ENCODE measurements at places on chromosomes 7 and 10. TPM values are rescaled to one million over a fixed set of nuclear protein-coding genes. Genes with fewer than 3 reads are reported as not detected.

Gene KLF14
- total RNA-seq, result not detected

DNA sequence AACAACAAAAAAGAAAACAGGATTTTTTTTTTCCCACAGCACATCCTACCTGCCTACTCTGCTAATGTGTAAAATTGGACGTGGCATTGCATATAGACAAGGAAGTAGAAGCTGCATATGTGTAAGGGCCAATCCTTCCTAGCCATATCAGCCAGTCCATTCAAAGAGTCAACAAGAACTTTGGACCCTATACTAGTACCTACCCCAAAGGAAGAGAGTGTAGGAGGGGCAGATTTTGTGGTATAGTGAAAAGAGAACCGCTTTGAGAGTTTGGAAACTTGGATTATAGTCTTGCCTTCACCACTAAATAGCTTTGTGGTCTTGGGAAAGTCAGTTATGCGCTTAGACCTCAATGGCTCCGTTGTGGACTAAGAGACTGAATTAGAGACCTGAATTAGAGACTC, 12.1 kb upstream of the MCU start:
- no peak for DNase-seq

GRCh38 chr7:12456506-12456905, 52.8 kb upstream of the VWDE start:
- no peak for DNase-seq

Gene KNDC1
- total RNA-seq, result not detected

DNA sequence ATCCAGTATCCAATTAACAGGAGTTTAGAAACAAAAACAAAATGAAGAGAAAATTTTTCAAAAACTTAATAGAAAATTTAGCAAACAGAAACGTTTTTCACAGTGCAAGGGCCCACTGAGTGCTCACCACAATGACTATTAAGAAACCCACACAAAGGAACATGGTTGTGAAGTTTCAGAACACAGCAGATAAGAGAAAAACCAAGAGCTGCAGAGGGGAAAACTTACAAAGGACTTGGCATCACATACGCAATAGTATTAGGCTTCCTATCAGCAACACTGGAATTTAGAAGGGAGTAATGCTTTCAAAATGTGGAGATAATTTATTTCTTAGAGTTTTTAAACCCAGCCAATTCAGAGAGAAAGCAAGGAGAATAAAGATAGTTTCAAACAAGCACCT, 1.7 kb upstream of the C7orf25 start:
- DNase-seq, result no peak

DNA sequence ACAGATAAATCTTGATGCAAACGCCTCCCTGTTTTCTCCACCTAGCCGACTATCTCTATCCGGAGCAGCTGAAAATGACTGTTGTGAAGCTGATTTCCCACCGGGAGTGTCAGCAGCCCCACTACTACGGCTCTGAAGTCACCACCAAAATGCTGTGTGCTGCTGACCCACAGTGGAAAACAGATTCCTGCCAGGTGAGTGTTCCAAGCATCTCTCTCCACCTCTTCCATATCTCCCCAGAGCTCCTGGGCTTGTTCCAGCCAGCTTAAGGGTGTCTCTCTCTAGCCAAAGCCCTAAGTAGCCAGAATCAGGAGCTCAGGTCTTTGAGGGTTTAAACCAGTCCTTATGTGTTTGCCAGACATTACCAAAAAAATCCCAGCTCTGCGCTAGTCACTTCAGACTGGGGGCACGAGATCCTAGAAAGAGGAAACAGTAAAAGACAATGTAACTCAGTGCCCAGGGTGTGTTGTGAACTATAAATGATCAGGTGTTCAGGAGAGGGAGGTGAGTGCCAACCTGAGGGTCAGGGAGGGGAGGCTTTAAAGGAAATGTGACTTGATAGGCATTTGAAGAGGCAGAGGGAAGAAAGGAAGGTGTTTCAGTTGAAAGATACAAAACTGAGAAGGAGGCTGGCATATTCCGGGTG, 4.4 kb downstream of the PLAU start:
- DNase-seq, result no peak

DNA sequence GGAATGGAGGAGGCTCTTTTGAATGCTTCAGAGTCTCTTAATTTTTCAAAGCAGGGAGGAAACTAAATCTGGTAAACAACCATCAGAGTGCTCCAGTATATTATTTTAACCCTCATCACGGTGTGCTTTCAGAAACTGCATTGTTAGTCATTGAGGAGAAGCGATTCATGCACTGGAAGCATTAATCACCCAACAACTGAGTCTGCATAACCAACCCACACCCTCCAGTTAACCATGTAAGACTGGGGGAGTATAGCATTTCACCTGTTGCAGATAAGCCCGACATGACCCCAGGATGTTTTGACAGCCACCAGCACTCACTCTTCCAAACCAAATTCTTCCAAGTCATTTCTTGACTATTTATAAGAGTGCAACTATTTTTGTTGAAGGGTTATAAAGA, 257.6 kb downstream of the GATA3 start:
- DNase-seq, result no peak

Gene TNKS2
- total RNA-seq, result 21.9 TPM

DNA sequence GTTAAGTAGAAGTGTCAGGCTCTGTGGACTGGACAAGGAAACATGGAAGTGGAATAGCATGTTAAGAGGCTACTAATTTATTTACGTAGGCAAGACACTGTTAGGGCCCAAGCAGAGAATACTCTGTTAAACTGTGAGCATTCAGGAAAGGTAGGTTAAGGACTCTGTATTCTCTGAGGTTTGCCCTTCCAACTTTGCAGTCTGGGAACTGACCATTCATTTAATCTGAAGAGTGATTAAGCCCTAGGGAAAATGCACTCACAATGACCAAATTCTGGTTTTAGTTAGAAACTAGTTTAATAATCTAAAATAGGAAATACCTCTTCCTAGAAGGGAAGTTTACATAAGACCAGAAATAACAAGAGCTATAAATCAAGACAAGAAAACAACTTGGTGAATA, 266.6 kb downstream of the SUGCT start:
- no peak for DNase-seq

DNA sequence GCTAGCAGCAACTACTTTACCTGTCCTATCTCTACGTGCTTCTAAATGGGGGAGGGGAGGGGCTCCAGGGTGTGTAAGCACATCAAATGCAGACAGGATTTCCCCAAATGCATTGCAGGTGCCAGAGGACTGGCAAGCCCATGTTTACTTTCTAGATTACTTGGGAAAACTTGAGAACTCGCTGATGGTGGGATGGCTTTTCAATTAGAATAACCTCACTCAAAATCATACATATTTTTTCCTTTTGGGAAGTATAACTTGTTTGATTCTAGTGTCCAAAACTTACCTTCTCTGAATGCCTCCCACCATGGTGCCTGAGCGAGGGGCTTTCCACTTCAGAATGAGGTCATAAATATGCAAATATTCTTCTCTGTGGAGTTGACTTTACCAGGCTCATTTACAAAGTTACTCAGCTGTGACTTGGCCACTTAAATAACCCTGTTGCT, 191.3 kb upstream of the RHOBTB1 start:
- DNase-seq, result no peak

Gene CALN1
- not detected for total RNA-seq

DNA sequence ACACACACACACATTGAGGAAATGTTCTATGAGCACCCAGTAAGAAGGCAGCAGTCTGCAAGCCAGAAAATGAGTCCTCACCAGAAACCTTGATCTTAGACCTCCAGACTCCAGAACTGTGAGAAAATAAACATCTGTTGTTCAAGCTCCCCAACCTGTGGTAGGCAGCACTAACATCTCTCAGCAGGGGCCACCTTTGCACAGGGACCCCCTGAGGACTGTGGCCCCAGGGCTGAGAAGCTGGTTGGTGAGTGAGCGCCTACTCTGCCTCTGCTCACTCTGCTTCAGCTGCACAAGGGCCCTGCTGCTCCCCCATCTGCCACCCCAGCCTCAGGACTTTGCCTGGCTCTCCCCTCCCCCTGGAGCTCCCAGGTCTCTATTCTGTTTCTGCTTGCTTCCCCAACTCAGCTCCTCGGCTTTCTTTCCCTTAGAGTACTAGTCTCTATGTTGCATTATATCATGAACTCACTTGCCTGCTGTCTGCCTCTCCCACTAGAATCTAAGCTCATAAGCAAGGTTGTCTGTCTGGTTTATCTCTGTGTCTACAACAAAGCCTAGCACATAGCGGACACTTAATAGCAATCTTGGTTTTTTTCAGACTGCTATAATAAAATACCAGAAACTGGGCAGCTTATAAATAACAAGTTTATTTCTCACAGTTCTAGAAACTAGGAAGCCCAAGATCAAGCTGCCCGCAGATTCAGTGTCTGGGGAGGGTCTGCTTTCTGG, 40.4 kb upstream of the PRLHR start:
- no peak for DNase-seq

Gene FRAT2
- total RNA-seq, result 6.4 TPM

Gene CALHM3
- total RNA-seq, result not detected

GRCh38 chr7:43590862-43591557, 8.1 kb downstream of the STK17A start:
- DNase-seq, result no peak

- no peak for DNase-seq
These were observed 41.1 kb upstream of the GTF2IRD1 start for GRCh38 chr7:74412603-74413002.

Gene GCK
- 0.13 TPM for total RNA-seq

- DNase-seq, result no peak
These were observed 16.3 kb upstream of the DKK1 start for GRCh38 chr10:52297747-52298146.

DNA sequence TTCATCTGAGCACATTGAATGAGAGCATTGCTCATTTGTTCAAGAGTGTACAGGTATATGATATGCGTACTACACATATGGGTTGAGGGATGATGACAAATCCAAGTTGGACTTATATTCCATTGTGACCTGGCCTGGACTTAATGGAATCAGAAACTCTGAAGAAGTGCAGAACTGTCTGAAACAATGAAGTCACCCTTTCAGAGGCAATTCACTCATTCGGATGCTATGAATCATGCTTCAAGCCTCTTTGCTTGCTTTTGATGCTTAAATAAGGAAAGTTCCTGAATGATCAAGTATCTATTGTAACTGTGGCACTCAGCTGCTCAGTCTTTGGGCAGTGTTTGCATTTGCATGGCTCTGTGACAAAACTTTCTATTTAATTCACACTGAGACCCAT, 93.4 kb downstream of the ZNF365 start:
- DNase-seq, result no peak

Gene RASA4B
- 4.0 TPM for total RNA-seq

Gene PTER
- 26.0 TPM for total RNA-seq

DNA sequence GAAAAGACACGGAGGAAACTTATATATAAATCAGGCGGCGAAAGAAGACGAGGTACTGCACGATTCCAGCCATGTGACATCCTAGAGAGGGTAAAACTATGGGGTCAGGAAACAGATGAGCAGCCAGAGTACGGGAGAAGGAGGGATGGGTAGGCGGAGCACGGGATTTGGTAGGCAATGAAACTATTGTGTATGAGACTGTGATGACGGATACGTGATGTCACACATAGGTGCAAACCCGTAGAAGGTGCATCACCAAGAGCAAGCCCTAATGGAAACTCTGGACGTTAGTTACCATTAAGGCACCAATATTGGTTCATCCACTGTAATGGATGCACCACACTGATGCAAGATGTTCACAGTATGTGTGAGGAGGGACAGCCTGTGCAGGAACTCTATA, 93.8 kb upstream of the MGMT start:
- no peak for DNase-seq

DNA sequence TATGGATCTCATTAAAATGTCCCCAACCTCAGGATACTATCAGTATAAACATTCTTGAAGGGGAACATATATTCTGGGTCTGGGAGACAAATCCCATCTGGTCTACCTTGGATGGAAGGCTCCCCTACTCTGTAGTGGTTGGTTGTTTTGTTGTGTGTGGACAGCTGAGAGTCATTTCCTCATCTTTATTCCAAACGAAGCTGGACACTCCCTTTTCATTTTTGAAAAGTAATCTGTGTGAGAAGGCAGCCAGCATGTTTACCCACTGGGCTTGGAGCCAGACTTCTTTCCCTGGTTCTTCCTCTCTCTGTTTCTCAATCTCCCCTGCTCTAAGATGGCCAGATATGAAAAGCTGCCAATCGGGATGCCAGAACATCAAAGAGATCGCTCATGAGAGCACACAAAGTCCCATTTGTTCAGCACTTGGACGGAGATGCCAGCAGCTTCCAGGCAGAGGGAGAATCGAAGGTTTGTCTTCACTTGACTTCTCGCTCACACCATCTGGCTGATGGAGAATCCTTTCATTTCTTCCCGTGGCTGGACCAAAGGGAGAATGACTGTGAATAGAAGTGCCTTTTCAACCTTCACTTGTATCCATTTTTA, 108.1 kb upstream of the AGR3 start:
- peak; percentile 67 for DNase-seq

DNA sequence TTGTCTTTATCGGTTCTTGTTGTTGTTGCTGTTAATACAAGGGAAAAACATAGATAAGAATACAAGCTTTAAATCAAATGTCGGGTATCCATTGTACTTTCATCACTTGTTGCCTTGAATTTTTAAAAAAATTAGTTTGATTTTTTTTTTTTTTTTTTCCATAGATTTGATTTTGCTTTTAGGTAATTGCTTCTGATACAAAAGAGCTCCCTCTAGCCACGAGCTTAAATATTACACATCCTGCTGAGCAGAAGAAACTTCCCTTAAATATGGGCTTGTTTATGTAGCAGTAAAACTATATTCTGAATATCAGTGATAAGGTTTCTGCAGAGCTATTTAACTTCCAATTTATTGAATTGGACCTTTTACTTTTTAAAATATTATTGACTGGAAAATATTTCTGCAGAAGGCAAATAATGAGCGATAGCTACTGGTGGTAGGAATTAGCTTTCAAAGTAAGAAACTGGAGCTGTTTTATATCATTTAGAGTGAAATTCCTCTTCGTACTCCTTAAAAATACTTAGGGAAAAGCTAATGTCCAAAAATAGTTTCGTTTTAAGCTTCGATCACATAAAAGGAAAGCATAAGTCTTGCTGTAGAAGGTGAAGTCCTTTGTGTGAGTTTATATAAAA, 216.9 kb downstream of the POLR1F start:
- DNase-seq, result no peak

DNA sequence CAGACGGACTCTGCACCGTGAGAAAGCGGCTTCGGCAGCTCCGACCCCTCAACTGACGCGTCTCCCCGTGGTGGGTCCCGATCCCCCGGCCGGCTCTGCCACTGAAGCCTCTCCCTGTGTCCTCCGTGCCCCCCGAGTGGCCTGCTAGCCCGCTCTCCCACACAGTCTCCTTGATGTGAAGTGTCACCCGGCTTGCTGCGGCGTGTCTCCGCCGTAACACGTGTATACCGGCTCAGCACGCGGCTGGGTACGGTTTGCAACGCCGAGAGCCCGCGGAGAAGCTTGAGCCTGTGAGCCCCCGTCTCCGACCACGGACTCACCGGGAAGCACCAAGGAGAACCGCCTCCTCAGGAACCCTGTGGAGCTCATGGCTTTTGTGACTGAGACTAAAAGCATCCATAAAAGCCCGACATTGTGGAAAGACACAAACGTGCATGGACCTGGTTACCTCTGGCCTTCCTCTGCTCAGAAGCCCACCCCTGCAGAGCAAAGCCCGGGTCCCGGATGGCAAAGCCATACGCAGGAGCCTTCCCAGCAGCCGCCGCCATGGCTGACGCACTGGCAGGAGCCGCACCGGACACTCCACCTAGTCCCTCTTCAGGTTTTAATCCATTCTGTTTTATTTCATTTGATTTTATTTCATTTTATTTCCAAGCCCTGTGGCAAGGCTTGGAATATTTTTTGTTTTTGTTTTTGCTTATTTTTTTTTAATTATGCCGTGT, 17.0 kb downstream of the PTPRN2 start:
- no peak for DNase-seq

- DNase-seq, result no peak
These were observed 58.5 kb downstream of the CELF2 start for GRCh38 chr10:11076221-11076620.

Gene SPDYE3
- total RNA-seq, result not detected

Gene PTPN20
- not detected for total RNA-seq

GRCh38 chr10:78551184-78552005, 517.4 kb upstream of the ZMIZ1 start:
- peak; percentile 68 for DNase-seq

Gene TAS2R41
- total RNA-seq, result not detected
